ENCODE measurements at places on chromosomes 1 and 21.

DNA sequence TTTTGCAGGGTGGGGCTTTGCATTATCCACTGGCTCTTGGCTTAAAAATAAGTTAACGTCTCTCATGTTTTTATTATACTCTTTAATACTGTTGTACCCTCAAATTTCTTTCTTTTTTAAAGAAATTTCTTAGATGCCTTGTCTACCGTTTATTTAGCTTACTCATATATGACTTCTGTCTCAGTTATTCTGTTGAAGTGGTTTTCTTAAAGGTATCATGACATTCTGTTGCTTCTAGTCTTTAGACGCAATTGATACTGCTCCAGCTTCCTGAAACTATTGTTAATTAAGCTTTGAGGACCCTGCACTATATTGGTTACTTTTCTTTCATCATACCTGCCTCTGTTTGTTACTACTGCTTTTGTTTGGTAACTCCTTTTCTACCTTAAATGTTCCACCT lies 11.7 kb downstream of the PKN2 start:
- no peak for DNase-seq
- peaks cover 9% of the 10 kb centered on the region for H3K36me3 ChIP-seq
- H3K27me3 ChIP-seq, result no peaks in the 10 kb centered on the region

- H3K27me3 ChIP-seq, result peaks cover 2% of the 10 kb centered on the region
- no peak for DNase-seq
- no peak overlapping the region for H3K27ac ChIP-seq
- no peaks in the 10 kb centered on the region for H3K36me3 ChIP-seq
- H3K4me1 ChIP-seq, result no peaks in the 10 kb centered on the region
These were observed 180.8 kb upstream of the CAMK1G start for GRCh38 chr1:209402697-209403096.

- no peak for DNase-seq
- no peaks in the 10 kb centered on the region for H3K27me3 ChIP-seq
- H3K4me3 ChIP-seq, result peak overlapping the region; percentile 0
- H3K27ac ChIP-seq, result no peak overlapping the region
These were observed 78.8 kb upstream of the RBM34 start for GRCh38 chr1:235239851-235240250.

- H3K4me1 ChIP-seq, result no peaks in the 10 kb centered on the region
- no peaks in the 10 kb centered on the region for H3K36me3 ChIP-seq
These were observed 377.7 kb upstream of the KAZN start for GRCh38 chr1:14220811-14221210.

GRCh38 chr1:29325675-29326074 lies 89.4 kb downstream of the PTPRU start:
- no peak for DNase-seq
- H3K4me1 ChIP-seq, result no peaks in the 10 kb centered on the region
- H3K36me3 ChIP-seq, result no peaks in the 10 kb centered on the region
- H3K4me3 ChIP-seq, result no peak overlapping the region
- no peaks in the 10 kb centered on the region for H3K27me3 ChIP-seq

DNA sequence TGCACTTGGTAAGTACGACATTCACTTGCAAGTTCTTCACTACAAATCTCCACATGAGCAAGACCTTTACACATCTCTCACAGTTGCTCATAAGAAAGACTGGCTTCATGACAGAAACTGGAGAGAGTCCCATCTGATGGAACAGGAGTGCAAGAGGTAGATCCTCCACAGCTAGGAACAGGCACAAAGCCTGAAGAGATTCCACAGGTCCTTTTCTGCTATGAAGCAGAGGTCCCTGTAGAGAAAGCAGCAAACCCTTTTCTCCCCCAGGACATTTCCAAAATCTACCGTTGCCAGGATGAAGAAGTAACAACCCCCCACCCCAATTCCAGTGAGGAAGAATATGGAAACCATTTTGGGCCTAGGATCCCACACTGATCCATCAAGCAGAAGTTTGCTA lies 47.3 kb downstream of the EIF4G3 start:
- no peak for DNase-seq
- no peak overlapping the region for H3K4me3 ChIP-seq
- no peaks in the 10 kb centered on the region for H3K27me3 ChIP-seq
- H3K27ac ChIP-seq, result no peak overlapping the region
- H3K36me3 ChIP-seq, result peaks cover 2% of the 10 kb centered on the region

- H3K4me1 ChIP-seq, result no peaks in the 10 kb centered on the region
- H3K27me3 ChIP-seq, result no peaks in the 10 kb centered on the region
- H3K4me3 ChIP-seq, result no peak overlapping the region
- DNase-seq, result no peak
- H3K27ac ChIP-seq, result no peak overlapping the region
These were observed 138.9 kb downstream of the NR5A2 start for GRCh38 chr1:200166411-200166810.
